ENCODE measurements at places on chromosomes 6 and 20.
A peak's percentile ranks its signal among the peaks of the same experiment; 100 is the strongest.

DNA sequence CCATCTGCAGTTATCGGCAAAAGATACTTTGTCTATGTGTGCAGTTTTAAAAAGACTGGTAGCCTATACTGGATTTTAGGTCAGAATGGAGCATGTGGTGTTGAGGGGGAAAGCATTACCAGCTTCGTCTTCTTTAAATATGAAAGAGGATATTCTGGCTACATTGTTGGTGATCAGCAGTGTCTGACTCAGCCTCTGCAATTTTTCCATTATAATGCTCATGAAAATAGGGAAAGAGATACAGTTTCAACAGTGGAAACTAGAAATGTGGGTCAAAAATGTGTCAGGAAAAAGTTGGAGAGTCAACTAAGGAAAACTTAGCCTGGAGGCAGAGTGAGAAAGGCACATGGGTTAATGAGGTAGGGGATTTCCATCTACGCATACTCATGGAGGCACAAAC, 45.2 kb downstream of the HDGFL1 start:
- no peak for DNase-seq

DNA sequence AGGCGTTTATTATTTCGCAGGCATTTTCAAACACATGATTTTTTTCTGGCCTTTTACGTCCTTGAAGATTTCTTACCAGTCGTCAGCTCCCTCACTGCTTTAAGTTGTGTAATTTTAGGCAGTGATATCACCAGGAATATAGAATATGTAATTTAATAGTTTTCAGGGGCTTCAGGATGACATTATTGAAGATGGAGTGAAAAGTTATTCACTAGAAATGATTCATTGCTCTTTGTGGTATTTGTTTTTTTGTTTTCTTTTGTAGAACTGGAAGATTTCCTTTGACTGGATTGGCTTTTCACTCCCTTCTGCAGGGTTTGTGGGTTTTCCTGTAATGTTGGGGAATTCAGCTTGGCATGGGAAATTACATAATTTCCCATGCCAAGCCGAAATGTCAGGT, 2.0 kb downstream of the LRRC1 start:
- DNase-seq: no peak

DNA sequence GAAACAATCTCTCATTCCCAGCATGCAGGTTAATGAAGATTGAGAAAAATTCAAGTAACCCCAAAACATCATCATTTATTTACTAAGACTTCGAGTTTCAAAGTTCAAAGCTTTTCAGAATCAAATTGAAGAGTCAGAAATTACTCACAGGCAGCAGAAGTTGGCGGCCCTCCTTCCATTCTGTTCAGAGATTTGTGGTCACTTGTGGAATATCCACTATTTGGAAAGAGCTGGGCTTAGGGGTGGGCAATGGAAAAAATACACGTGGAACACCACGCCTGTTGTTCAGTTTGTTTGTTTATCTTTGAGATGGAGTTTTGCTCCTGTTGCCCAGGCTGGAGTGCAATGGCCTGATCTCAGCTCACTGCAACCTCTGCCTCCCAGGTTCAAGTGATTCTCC, 108.6 kb upstream of the NAA20 start:
- DNase-seq: no peak

GRCh38 chr20:53916173-53916512, 154.3 kb downstream of the BCAS1 start:
- no peak for DNase-seq

- no peak for DNase-seq
These were observed 650 bp upstream of the CASP8AP2 start for GRCh38 chr6:89828988-89829471.

- no peak for DNase-seq
These were observed 546.9 kb downstream of the HACE1 start for GRCh38 chr6:104312851-104313250.

- no peak for DNase-seq
These were observed 87.0 kb downstream of the ZMYND8 start for GRCh38 chr20:47269309-47270165.

- no peak for DNase-seq
These were observed 2.0 kb upstream of the TPBG start for GRCh38 chr6:82361631-82362030.

DNA sequence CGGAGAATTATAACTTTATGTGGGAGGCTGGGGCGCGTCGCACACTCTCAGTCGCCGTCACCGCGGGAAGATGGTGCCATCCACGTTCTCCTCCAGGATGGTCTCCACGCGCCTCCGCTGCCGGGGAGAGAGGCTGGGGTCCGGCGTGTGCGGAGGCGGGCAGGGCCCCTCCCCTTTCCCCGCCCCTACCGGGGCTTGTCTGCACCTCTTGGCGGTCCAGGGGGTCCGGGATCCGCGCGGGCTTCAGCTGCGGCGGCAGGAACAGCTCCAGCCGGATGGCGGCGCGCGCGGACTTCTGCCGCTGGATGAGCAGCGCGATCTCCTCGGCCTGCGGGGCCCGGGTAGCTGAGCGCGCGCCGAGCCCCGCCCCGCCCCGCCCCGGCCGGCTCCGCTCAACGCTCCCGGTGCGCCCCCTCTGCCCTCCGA, 807 bp downstream of the LKAAEAR1 start:
- peak; percentile 57 for DNase-seq

GRCh38 chr6:150915880-150916265, 50.4 kb downstream of the MTHFD1L start:
- no peak for DNase-seq

GRCh38 chr6:52788478-52788877, 15.1 kb downstream of the GSTA1 start:
- no peak for DNase-seq

DNA sequence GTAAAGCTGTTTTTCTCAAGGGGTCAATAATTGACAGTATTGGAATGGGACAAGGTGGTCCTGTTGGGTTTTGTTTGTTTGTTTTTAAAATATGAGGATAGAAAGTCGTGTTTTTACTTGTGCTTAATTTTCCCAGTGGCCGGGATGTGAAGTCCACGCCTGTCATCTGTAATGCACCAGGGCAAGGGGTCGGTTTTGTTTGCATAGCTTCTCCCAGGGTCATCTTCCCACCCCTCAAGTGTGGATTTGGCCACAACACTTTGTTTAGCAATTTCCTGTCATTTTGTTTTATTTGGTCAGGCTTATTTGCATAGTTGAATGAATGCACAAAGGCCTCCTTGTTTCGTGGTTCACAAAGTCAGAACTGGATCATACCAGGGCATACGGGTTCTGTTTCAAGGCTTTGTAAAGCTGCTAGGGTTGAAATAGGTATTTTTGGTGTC, 29.8 kb downstream of the SYNJ2 start:
- no peak for DNase-seq

- DNase-seq: no peak
These were observed 589.9 kb upstream of the SLC35B3 start for GRCh38 chr6:9025228-9025627.

- DNase-seq: no peak
These were observed 117.5 kb downstream of the KCNQ5 start for GRCh38 chr6:72739368-72739779.

DNA sequence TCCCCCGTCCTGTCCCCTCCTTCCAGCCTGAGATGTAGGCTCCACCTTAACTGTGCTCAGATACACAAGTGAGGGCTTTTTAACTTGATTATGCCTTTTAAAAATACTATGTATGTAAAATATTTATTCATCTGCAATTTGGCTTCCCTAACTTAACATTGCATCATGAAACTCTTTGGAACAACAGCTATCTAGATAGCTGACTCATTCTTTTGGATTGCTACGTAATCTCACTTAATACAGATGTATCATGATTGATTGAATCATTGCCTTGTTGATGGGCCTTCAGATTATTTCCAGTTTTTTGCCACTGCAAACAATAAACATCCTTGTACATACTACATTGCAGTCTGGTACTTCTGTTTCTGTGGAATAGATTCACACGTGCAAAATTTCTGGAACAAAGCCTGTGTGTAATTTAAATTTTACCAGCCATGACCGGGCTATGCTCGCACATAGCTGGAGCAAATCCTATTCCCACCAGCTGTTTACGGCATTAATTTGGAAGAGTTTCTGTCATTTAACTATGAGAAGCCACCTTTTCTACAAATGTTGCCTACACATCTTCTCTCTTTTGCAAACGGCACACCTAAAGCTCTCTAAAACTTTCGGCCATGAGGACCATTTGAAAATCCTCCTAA, 6.5 kb downstream of the PRND start:
- no peak for DNase-seq

- DNase-seq: no peak
These were observed 13.1 kb downstream of the ZNF217 start for GRCh38 chr20:53580376-53581111.

DNA sequence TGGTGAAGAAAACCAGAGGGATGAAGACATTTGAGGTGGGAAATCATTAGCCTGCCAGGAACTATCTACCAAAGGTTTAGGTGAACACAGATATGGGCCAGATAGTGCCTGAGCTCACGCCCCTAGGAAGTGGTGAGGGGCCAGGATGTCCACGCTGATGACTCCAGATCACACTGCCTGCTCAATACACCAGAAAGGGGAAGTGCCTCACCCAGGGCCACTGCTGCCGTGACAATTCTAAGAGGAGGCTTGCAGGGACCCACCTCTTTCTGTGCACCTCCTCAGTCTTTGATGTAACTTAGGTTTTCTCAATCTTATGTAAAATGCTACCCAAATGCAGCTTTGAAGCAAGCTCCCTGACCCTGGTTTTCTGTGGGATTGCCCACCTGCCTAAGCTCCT, 5.4 kb upstream of the RAB44 start:
- peak; percentile 12 for DNase-seq

DNA sequence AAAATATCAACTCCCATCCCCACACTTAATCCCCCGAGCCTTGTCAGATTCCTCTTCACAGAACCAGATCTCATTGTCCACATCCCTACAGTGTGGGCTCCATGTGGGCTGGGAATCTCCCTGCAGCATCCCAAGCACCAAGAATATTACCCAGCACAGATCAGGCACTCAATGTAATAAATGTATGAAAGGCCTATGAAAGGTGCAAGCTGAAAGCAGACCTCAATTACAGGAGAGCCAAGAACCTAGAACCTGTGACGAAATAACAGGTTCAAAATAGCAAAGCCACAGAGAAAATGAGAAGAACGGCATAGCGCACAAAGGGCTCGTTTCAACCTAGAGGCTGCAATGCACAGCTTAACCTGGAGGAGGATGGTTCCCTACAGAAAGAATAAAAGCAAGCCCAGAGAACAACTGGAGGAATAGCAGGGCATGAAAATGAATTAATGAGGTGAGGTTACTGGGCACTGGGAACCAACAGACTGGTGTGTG, 3.1 kb downstream of the SLC23A2 start:
- no peak for DNase-seq

DNA sequence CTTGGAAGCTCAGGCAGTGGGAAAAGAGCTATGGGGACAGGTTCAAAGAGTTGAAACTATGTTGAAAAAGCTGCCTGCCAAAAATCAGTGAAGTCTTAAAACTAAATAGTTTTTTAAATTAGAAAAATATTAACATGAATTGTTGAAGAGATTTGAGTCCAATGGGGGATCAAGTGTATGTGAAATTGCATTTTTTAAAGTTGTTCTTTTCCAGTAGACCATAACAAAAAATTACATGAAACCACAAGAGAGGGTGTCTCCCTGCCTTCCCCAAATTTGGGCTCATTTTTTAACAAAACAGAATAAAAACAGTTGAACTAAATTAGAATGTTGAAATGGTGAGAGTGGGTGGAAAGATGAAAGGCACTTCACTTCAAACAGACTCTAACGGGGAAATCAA, 31.5 kb upstream of the COL10A1 start:
- no peak for DNase-seq

DNA sequence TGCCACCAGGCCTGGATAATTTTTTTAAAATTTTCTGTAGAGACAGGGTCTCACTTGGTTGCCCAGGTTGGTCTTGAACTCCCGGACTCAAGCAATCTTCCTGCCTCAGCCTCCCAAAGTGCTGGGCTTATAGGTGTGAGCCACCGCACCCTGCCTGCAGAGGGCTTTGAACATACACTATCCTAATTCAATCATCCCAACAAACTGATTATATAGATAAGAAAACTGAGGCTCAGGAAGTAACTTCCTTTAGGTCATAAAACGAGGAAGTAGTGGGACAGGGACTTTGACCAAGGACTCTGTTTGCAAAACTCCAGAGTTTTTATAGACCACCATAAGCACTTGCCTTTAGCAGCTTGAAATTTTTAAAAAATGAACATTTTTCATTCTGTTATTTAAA, 5.0 kb upstream of the BANF2 start:
- no peak for DNase-seq

GRCh38 chr20:53900380-53900999, 169.9 kb downstream of the BCAS1 start:
- DNase-seq: no peak

DNA sequence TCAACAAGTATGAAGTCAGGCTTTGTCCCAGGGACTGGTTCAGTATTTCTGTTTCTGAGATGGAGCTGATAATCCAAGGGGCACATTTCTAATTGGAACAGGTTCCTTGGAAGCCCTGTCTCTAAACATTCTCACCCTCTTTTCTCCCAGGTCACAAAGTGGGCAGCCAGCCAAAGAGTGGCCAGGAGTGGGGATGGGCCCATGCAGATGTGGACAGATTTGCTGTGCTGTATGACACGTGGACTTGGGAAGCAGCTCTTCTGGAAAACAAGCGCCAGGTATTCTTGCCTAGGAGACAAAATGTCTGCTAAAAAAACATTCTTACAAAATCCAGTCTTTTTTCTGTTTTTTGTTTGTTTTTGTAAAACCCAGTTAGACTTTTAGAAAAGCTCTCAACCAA, 140.2 kb downstream of the CD164 start:
- DNase-seq: no peak

DNA sequence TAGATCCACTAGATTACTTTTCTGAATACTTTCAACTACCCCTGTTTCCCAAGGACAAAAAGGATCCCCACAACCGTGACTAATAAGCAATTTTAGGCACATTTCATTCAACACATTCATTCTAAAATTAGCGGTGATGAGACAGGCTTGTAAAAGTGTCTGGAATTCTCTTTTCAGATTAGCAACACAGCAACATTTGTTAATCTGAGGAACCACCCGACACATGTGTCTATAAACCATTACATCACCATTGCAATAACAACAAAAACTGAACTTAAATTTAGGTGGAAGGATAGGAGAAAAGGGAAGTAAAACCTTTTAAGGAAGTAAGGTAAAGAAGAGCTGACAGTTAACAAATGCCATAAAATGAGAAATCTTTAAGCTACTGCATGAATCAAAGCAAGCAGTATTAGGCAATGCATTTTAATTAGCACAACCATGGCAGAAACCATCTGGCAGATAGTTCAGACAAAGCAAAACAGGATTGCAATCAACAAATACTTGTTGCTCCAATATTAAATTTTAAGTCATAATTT, 49.1 kb downstream of the MAP3K7 start:
- no peak for DNase-seq

DNA sequence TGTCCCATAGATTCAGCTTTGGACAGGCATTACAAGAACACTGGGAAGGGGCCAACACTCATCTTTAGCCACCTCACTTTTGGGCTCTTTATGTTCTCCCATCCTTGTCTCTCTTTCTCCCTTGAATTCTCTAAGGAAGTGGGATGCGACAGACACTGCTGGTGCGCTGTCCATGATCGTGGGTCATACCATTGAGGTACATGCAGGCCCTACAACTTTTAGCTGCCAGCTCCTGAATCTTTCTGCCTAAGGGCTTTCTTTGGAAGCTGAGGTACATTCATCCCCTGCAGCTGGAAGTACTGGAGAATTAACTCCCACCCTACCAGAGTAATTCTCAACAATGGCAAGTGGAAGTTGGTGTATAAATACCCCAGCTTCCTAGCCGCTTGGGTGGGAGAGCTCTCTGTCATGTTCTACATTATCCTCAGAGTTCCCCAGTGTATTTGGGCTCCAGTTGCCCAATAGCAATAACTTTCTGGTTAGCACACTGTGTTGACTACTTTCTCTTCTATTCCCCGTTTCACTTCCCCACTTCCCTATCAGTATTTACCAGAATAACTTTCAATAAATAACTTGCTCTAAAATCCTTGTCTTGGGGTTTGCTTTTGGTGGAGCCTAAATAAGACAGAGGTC, 309.4 kb upstream of the RNF24 start:
- no peak for DNase-seq

All from activated CD4-positive, CD25-positive, alpha-beta regulatory T cell (primary cell).